Activated T-helper 17 cell treated with anti-CD3 and anti-CD28 coated beads, Interleukin-2, amount 50 U/mL, for 72 hours (primary cell): ENCODE measurements at places on chromosomes 5 and 9. TPM values are rescaled to one million over a fixed set of nuclear protein-coding genes. Genes with fewer than 3 reads are reported as not detected.

IL7R gene
- total RNA-seq = 162 TPM

CCDC180 gene
- 0.95 TPM for total RNA-seq

NR2F1-AS1 gene
- not detected for total RNA-seq

TNFAIP8 gene
- 129 TPM for total RNA-seq

SLC12A7 gene
- total RNA-seq = 17.6 TPM

ADAMTS13 gene
- total RNA-seq = 3.9 TPM

PAPPA gene
- total RNA-seq = 0.26 TPM

HAVCR1 gene
- 1.5 TPM for total RNA-seq

FCN2 gene
- total RNA-seq = not detected

FOCAD gene
- total RNA-seq = 21.6 TPM

PRUNE2 gene
- total RNA-seq = 0.39 TPM

GLDC gene
- total RNA-seq = 17.2 TPM

GLRA1 gene
- not detected for total RNA-seq

ADGRD2 gene
- not detected for total RNA-seq

FOXE1 gene
- not detected for total RNA-seq

CBY3 gene
- not detected for total RNA-seq
